ENCODE measurements at places on chromosomes 4 and X.

GRCh38 chr4:121711263-121712000 is 14.7 kb upstream of the ANXA5 start:
- DNase-seq: no peak

DNA sequence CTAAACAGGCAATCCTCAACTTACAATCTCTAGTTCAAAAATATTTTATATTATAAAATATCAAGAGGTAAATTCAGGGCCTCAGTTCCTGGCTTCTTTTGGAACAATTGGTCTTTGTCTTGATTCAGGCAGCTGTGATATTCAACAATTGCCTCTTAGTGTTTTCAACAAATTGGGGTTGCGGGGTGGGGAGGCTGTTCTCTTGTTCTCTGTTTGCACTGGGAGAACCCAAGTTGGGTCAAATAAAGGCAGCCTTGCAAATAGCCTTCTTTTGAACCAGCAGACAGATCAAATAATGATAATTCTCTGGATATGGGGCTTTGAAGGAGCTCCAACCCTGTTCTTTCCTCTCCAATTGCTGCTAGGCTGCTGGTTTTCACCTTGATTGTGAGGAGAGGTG is 142.5 kb downstream of the COL4A5 start:
- no peak for DNase-seq

- DNase-seq: no peak
These were observed 132.0 kb upstream of the MED14 start for GRCh38 chrX:40867352-40867751.

- DNase-seq: no peak
These were observed 28.1 kb upstream of the HPSE start for GRCh38 chr4:83362492-83363329.
